ENCODE measurements at places on chromosomes 3 and 15.

- DNase-seq, result no peak
Measured at GRCh38 chr3:140552898-140553297, 125.0 kb upstream of the TRIM42 start.

- DNase-seq, result no peak
Measured at GRCh38 chr15:58053315-58054153, 12.0 kb downstream of the ALDH1A2 start.

- no peak for DNase-seq
Measured at GRCh38 chr3:59115364-59116232, 65.8 kb upstream of the CFAP20DC start.

DNA sequence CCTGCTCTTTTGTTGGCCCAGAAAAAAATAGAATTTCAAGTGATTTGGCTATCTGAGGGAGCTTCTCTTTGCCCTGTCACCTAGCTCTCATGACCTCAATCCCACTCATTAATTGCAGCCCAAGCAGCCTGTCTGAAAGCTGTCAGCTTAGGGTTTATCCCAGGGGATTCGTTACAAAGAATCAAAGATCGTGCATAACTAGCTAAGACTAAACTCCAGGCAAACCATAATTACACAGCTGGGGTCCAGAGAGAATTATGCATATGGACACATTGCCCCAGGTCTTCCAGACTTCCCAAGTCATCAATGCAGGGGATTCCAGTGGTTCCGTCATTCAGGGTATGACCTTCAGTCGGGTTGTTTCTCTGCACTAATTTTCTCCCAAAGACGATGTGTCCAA is 91.6 kb upstream of the CBLB start:
- no peak for DNase-seq

- DNase-seq, result no peak
Measured at GRCh38 chr15:33209575-33210481, 15.3 kb upstream of the FMN1 start.

DNA sequence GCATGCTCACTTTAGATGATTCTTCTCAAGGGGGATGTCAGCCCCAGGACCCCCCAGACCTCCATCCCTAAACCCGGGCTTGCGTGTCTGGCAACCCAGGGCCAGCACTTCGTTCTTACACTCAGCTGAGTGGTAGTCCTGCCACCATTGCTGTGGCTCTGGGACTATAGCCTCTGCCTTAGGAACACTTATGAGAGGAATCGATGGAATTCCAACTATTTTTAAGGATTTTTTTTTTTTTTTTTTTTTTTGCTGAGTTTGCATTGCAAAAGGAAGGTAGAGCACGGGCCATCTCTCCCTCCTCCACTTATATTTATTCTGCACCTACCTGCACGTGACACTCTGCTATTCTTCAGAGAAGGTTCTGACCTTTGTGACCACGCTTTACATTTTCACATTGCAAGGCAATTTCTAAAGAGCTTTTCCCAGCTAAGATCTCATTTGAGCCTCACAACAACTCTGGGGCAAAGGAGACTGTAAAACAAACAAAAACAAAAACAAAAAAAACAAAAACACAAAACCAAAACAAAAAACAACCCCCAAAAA is 113.9 kb downstream of the LPP start:
- no peak for DNase-seq

DNA sequence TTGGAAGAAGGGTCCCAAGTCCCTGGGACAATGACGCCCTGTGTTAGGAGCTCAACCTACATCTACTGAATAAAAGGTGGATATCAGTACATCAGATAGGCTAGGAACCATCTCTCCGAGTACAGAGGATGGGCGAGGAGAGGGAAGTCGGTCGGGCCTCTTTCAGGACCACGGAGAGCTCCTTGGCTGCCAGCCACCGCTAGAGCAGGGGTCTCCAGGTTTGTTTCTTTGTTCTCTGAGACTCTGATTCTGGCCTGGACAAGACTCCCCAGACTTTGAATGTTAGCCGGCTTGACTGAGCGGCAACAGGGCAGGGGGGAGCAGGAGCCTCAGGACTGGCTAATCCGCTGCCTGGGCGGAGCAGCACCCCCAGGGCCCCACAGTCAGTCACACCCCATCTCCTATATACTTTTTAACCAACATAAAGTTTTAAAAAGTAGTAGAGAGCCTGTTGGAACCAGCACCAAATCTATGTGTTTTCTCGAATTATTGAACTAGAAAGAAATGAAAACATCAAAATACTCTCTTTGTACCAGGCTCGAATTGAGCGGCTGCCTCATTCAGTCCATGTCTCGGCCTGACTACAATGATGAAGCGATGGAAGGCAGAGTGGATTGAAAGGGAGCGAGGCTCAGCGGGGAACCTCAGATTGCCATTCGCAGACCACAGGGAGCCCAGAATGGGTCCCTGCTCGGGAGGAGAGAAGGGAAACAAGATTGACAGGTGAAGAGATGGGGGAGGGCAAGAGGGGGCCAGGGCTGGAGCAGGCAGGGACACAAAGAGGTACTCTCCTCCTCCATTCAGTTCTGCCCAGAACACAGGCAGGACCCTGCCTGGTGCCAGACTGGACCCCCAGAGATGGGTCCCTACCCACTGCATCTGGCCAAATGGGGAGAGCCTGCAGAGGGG is 131.6 kb downstream of the TPRA1 start:
- peak; percentile 38 for DNase-seq

DNA sequence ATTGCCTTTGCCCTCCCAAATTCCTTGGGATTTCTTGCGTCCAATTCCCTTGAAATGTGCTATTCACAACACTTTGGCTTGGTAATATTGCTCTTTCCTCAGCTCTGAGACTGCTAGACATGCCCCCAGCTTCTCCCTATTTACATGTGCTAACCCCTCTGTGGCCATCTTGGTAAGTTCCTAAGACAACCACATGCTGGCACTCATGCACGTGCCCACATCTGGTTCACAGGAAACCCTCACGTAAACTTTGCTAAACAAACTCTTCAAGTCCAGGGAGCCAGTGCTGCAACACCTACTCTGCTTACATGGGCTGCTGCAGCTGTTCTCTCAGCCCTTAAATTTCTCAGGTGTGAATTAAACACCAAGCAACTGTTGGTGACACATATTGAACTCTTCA is 121.8 kb downstream of the ADAMTSL3 start:
- no peak for DNase-seq

GRCh38 chr3:179972881-179973423 is 63.8 kb downstream of the PEX5L start:
- no peak for DNase-seq

DNA sequence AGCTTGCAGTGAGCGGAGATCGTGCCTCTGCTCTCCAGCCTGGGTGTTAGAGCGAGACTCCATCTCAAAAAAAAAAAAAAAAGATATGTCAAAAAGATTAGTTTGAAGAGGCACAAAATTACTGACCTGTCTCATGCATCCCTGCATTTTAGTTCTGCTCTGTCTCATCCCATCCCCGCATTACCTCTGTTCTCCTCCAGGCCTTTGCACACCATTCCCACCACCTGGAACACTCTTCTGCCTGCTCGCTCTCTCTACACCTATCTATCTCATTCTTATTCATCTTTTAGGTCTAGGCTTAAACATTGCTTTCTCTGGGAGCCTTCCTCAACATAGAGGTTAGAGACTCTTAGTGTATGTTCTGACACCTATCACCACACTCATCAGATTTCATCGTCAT is 32.9 kb upstream of the ZNF770 start:
- DNase-seq, result no peak

- DNase-seq, result no peak
Measured at GRCh38 chr3:175082631-175083030, 223.5 kb downstream of the NAALADL2 start.

- DNase-seq, result peak; percentile 5
Measured at GRCh38 chr3:120622870-120623726, 27.0 kb downstream of the NDUFB4 start.

- no peak for DNase-seq
Measured at GRCh38 chr3:9590282-9590791, 36.7 kb upstream of the LHFPL4 start.

DNA sequence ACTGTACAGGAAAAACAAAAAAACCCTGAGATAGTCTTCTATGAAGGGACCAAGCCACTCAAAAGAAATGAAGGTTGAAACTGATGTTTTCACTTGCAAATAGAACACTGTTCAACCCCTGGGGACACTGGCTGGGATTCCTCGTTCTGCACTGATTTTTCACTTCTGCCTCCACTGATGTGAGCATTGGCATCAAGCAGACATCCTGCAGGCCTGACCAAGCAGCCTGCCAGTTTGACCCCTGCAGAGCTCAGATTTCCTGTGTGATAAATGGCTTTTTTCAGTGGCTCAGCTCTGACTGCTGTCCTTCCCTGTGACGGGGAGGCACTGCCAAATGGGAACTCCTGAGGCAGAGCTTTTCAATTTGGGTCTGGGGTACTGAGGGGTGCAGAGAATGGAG is 50.0 kb downstream of the RASGRP1 start:
- no peak for DNase-seq

GRCh38 chr3:41638381-41638780 is 323.5 kb downstream of the ULK4 start:
- no peak for DNase-seq

DNA sequence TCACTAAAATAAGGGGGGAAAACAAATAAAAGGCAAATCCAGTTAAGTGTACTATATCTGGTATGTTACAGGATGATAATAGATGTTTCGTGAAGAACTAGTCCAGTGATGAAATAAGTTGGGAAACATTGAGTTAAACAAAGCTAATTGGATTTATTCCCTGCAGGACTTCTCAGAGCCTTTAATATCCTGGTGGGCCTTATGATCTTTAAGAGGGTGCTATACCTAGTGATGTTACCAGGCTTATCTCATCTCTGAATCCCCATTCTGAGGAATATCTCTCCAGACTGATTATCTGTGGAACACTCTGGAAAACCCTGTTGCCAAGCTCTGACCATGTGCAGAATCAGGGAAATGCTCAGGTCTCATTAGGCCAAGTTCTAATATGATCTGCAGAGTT is 54.8 kb upstream of the POMGNT2 start:
- no peak for DNase-seq

DNA sequence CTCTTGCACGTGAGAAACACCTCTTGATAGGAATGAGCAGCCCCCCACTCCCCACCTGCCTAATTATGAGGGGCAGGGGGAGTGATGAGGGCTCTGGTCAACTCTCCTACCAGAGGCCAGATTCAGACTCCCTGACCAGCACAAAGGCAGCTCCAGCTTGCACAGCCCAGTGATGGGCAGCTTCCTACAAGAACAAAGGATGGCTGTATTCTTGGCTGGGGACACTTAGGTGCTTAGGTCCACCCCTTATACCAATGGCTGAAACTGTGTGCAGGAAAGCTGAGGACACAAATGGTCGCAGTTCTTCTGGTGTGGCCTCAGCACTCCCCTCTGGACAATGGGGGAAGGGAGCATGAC is 81.8 kb downstream of the IQSEC1 start:
- DNase-seq, result no peak

DNA sequence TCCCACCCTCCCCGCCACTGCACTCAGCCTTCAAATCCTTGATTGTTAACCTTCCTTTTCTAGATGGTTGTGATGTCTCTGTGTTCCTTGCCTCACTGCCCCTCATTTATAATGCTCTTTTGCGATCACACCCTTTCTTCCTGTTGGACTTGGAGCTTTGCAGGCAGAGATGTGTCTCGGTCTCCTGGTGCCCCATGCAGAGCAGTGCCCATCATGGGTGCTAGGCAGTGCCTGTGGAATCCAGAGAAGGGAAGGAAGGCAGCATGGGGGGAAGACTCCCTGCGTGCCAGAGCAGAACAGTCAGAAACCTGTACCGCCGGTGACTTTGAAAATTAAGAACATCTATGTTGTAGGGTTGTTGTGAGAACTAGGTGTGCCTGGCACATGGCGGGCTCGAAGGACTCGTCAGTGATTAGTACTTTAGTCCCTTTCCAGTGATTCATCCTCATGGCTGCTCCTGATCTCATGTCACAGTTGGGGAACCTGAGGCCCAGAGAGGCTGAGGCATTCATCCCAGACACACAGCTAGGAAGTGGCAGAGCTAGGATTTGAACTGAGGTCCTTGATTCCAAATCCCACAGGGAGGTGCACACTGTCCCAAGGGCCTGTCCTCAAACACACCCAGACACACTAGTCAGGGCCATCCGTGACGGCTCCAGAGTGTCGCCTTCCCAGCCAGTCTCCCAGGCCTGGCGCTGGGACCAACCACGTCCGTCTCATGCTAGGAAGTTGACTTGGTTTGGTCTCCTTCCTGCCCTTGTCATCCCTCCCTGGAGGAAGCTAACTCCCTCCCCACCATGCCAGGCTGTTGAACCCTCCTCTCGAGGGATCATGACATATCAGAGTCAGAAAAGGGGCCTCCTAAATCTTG is 58.3 kb downstream of the SMAD6 start:
- DNase-seq, result no peak

DNA sequence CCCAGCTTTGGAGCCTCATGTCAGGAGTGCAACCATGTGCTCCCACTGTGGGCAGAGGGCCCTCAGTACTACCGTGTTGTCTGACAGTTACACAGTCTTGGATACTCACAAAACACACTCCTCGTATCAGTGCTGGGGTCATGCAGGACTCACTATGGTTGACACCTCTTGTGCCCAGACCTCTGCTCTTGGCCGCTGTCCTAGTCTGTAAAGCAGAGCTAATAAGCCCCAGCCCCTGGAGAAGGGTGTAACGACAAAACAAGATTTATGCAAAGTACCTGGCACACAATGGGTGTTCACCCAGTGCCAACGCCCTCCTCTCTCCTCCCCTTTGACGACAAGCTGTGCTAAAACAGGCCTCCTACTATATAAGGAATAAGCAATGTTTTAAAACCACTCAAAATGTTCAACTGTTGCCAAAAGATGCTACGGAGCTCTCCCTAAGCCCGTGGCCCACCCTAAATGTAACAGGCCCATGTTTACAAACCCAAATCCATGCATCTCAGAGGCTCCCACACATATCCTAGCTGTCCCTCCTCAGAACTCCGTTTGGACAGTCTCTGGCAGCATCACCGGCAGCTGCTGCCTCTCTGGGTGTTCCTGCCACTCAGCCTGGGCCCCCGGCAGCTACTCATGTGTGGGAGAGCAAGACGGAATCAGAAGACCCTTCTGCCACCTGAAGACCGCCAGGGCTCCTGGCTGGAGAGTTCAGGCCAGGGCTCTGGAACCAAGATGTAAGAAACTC is 65.8 kb downstream of the MRPL46 start:
- DNase-seq, result no peak

- no peak for DNase-seq
Measured at GRCh38 chr3:112314649-112315048, 18.3 kb upstream of the CD200 start.

GRCh38 chr3:177350121-177350520 is 152.8 kb upstream of the TBL1XR1 start:
- no peak for DNase-seq

DNA sequence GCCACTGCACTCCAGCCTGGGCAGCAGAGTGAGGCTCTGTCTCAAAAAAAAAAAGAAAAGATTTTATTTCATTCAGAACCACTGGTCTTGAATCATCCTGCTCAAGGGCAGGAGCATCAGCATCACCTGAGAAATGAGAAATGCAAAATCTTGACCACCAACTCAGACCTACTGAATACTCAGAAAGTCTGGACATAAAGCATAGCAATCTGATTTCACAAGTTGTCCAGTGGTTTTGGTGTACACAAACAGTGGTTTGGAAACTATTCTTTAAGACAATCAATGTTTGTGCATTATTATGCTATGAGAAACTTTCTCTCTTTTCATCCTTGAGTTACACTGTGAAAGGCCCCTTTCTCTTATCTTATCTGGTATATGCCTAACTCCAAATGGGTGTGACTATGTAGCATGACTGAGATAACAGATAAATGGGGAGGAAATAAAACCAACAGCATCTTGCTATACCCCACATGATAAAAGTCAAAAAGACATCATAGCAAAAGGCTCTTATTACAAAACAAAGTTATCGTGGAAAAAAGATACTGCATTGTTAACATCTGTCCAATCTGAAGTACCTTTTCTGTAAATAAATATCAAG is 174.2 kb upstream of the STT3B start:
- DNase-seq, result no peak

- no peak for DNase-seq
Measured at GRCh38 chr3:176609361-176609760, 587.9 kb downstream of the TBL1XR1 start.
